ENCODE measurements at places on chromosomes 11 and 22.

DNA sequence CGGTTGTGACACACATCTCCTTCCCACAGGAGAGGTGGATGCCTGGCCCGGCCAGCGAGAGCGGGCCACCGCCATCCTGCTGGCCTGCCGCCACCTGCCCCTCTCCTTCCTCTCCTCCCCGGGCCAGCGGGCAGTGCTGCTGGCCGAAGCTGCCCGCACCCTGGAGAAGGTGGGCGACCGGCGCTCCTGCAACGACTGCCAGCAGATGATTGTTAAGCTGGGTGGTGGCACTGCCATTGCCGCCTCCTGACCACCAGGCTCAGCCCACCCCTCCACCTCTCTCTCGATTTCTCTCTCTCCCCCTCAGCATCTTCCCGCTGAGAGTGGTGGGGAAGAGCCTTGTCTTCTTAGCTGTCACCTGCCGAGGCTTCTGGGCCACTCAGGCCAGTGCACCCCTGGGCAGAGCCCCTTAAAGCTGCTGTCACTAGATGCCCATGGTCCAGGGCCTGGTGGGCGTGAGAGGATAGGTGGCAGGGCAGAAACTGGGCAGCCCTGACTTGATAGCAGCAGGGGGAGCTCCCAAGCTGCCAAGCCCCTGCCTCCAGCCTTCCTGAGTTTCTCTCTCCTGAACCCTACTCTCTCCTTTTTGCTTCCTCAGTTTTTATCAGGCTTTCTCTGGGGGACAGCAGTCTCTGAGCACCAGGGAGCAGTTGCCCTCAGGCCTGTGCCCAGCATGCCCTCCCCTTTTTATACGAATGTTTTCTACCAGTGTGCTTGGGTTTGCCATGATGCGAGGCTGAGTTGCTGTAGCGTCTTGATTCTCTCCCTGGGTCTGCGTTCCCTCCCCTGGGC, 9.3 kb downstream of the SHISA8 start:
- no peak for DNase-seq

GRCh38 chr11:67303835-67304411, 593 bp downstream of the SSH3 start:
- DNase-seq: no peak

- DNase-seq: no peak
These were observed 49.4 kb upstream of the CEP295 start for GRCh38 chr11:93611836-93612677.

GRCh38 chr11:59283311-59283710, 70.6 kb upstream of the MPEG1 start:
- DNase-seq: no peak

DNA sequence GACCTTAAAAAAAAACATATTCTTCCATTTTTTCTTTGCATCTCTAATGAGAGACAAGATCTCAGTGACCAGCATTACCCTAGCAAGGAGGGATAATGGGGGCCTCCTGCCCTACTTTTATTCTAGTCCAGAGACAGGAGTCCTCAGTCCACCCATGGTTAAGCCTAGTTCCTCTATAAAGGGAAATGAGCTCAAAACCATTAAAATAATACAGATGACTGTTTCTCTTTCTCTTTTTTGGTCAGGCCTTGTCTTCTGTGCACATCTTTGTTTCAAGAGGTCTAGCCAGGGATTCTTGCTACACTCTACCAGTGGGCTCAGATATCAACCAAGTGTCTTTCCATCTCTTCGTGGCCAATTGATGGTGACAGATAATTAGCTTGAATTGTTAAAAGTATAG, 73.1 kb downstream of the MPPED2 start:
- no peak for DNase-seq

GRCh38 chr22:38849811-38850210, 6.0 kb upstream of the NPTXR start:
- no peak for DNase-seq

DNA sequence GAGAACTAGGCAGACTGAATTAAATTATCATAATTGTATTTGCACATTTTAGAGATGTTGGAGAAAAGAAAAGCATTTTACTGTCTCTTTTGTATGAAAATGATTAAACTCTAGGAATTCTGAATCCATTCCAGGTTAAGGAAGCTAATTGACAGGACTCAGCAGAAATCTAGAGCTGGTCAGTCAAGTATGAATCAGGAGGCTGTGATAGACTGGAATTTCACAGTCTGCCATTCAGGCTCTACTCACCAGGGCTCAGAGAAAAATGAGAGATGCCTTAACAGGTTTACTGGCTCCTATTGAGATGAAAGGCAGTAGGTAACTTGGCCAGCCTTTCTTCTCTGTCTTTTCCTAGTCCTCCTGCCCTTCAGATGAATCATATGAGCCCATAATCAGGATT, 693.9 kb upstream of the CHORDC1 start:
- DNase-seq: no peak

DNA sequence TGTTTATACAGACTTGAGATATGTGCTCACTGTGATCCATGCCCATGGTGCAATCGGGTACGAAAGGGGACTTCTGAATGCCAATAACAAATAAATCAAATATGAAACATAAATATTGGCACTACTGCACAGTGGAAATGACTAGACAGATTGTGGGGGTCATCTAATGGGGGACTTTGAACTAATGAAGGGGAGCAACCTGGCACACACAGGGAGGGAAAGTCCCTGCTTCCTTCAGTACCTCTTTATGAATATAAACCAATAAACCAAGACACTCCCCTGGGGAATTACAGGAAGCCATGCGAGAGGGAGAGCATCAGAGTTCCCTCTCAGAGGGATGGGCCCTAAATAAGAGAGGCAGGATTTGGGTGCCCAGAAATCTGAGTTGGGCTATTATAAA, 21.1 kb downstream of the MIF start:
- no peak for DNase-seq

- DNase-seq: no peak
These were observed 961 bp downstream of the SUSD2 start for GRCh38 chr22:24181996-24182899.

DNA sequence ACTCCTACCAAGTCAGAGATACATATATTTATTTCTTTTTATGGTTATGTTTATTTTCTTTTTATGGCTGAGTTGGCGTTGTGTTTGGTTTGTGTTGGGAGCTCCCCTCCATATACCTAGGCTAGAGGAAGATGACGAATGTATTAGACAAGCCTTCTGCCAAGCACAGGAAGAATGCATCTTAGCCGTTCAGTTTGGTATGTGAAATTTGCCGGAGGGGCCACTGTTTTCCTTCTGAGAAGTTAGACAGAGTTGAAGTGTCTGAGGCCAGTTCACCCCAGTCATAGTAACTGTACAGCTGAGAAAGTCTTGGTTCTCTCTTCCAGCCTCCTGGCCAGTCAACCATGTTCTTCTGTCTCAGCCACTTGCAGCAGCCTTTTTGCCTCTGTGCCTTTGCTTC, 29.8 kb downstream of the TEAD1 start:
- no peak for DNase-seq

- no peak for DNase-seq
These were observed 10.8 kb downstream of the C11orf24 start for GRCh38 chr11:68261006-68261405.

- DNase-seq: no peak
These were observed 63.0 kb downstream of the PPFIBP2 start for GRCh38 chr11:7576726-7577290.

DNA sequence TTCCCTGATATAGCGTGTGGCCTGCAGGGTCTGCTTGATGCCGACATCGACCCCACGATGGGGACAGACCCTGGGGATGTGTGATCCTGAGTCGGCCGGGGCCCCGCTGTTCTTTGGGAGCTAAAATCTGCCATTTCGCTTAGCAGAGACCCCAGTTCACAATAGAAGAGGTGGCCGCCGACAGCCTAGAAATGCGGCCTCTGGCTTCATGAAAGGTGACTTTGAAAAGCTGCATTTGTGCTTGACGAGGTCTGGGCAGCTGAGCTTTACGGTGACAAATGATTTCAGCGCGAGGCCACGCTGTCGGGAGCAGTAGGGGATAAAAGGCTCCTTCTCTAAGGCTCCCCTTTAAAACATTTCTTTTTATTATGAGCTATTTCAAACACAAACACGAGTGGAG, 71.7 kb downstream of the RPS6KA4 start:
- DNase-seq: no peak

- DNase-seq: no peak
These were observed 23.9 kb downstream of the FADD start for GRCh38 chr11:70226967-70227366.

- no peak for DNase-seq
These were observed 15.1 kb downstream of the CWC15 start for GRCh38 chr11:94958121-94958696.

- no peak for DNase-seq
These were observed 3.3 kb downstream of the SCARF2 start for GRCh38 chr22:20434264-20434751.

DNA sequence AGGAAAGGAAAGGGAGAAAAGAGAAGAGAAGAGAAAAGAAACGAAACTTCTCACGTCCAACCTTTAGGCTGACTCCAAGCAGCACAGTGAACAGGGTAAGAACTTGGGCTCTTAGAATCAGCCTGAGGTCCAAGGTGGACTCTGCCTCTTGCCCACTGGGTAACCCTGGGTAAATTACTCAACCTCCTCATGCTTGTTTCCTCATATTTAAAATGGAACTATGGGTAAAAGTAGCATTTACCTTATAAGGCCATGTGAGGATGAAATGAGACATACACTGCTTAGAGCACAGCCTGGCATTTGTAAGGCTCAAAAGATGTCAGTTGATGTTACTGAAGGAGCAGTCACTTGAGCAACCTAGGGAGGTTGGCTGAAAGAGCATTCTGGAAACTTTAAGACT, 107.9 kb downstream of the C11orf58 start:
- no peak for DNase-seq

- no peak for DNase-seq
These were observed 70.2 kb downstream of the DBX1 start for GRCh38 chr11:20089796-20090653.

DNA sequence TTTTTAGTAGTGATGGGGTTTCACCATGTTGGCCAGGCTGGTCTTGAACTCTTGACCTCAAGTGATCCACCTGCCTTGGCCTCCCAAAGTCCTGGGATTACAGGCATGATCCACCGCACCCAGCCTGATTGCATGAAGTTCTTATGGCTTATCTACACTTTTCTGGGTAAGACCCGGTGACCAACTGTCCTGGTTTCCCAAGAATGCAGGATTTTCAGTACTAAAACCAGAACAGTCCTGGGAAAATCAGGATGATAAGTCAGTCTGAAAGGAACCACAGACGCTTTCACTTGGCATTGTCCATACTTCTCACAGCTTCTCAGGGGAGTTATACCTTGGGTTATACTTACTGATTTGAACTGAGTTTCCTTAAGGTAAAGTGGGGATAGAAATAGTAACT, 1.4 kb upstream of the BPIFC start:
- DNase-seq: no peak

GRCh38 chr11:36258730-36259360, 30.4 kb downstream of the COMMD9 start:
- peak; percentile 40 for DNase-seq

- DNase-seq: no peak
These were observed 35.2 kb upstream of the CCDC89 start for GRCh38 chr11:85721191-85721590.

DNA sequence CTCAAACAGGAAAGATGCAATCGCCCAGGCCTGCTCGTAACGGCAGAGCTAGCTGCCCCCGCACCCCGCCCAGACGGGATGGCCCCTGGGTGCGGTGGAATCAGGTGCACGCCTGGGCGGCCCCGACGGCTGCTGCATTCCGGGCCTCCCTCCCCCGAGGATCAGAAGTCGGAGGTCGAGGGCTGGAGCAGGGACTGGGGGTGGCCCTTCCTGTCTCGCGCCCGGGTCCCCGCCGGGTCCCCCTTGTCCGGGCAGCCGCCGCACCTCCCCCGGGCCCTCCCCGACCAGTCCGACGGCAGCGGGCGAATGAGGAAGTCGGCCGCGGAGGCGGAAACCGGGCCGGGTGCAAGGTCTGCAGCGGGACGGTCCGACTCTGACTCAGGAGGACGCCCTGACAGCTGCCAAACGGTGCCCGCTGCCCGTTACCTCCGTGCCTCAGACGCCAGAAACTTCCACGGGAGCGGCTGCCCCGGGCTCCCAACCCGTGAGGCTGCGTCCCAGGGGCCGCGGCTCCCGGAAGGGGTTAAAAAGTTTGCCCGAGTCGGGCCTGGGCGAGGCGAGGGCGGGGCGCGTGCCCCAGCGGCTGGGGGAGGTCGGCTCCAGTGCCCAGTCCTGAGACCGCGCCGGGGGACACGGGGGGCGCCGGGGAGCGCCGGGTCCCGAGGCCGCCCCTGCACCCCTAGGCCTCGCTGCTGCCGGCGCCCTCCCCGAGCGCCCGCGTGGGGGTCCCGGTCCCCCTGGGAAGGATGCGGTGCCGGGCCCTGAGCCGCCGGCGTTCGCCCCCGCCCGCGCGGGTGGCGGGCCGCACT, 663 bp downstream of the MYH9 start:
- no peak for DNase-seq

DNA sequence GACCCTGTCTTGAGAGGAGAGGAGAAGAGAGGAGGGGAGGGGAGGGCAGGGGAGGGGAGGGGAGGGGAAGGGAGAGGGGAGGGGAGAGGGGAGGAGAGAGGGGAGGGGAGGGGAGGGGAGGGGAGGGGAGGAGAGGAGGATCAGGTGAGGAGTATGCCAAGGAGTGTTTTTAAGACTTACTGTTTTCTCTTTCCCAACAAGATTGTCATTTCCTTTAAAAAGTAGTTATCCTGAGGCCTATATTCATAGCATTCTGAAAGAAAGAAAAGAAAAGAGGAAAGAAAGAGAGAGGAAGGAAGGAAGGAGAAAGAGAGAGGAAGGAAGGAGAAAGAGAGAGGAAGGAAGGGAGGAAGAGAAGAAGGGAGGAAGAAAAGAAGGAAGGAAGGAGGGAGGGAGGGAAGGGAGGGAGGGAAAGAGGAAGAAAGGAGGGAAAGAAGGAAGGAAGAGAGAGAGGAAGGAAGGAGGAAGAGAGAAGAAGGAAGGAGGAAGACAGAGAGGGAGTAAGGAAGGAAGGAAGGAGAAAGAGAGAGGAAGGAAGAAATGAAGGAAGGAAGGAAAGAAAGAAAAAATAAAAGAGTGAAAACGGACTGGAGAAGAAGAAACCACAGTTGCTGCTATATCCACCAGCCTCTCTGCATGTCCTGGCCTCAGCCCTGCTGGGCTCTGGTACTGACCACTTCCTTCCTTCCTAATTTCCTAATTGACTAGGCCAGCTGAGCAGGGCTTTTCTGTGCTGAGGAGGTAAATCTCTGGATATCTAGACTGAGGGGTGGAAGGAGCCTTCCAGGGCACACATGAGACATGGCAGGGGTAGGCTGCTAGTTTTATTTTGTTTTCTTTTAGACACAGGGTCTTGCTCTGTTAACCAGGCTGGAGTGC, 1.1 kb upstream of the SAA1 start:
- DNase-seq: no peak

GRCh38 chr22:24115247-24116207, 65.8 kb upstream of the SUSD2 start:
- DNase-seq: no peak

Measured in NCI-H460 (cell line).